ENCODE measurements at places on chromosomes 13 and 19.

DNA sequence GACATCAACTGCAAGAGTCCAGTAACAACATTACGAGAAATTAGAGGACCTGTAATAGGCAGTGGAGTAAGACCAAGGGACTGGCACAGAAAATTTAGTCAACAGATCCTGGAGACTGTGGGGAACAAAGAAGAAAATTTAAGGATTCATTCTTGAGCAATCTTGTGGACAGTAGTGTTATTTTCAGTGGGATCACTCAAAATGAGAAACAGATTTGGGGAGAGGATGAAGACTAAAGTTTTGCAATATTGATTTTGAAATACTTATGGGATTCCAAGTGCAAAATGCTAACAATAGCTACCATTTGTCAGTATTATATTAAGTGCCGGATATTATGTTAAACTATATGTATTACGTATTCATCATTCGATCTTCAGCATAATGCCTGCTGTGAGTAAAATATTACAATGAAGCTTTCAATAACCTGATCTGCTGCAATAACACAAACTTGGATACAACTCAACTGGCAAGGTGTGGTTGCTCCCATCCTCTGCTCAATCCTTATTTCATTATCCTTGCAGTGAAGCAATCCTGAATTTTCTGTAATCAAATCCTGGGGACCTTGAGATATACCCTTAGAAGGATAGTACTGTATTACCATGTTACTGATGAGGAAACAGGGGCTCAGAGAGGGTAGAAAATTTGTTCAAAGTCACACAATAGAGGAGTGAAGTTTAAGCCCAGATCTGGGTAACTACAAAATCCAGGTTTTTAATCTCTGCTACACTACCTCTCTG is 84.2 kb downstream of the SACS start:
- DNase-seq = peak; percentile 55

DNA sequence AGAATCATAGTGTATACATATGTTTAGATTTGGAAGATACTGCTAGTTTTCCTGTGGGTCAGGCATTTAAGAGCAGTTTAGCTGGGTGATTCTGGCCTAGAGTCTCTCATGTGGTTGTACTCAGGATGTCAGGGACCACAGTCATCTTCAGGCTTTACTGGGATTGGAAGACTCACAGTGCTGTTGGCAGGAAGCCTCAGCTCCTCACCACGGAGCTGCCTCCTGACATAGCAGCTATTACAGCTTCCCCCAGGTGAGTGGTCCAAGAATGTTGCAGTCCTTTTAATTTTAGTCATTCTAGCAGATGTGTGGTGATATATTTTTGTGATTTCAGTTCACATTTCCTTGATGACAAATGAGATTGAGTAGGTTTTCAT is 16.9 kb upstream of the GPR18 start:
- DNase-seq = peak; percentile 78

DNA sequence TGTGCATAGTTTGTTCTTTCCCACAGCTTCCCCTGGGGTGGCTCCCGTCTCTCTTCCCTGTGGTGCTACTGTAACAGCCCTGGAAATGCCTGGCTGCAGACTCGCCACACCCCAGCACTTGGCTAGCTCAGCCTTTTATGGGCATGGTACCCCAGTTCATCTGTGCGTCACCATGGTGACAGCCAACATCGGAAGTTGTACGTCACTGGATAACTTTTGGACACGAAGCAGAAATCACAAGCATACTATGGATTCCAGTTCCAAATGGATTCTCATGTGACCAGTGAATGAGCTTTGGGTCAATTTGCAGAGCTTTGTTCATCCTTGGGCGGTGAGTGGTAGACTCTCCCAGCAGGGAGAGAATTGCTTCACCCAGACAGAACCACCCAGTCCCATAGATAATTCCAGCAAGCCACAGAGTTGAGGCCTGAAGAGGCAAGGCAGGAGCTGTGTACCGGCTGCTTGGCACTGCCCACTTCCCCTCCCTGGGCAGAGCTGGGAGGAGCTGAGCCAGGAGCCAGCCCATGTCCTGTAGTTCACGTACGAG is 54.4 kb downstream of the COL4A2 start:
- peak; percentile 77 for DNase-seq

GRCh38 chr19:48492925-48493717 is 18.5 kb downstream of the LMTK3 start:
- peak; percentile 97 for DNase-seq

DNA sequence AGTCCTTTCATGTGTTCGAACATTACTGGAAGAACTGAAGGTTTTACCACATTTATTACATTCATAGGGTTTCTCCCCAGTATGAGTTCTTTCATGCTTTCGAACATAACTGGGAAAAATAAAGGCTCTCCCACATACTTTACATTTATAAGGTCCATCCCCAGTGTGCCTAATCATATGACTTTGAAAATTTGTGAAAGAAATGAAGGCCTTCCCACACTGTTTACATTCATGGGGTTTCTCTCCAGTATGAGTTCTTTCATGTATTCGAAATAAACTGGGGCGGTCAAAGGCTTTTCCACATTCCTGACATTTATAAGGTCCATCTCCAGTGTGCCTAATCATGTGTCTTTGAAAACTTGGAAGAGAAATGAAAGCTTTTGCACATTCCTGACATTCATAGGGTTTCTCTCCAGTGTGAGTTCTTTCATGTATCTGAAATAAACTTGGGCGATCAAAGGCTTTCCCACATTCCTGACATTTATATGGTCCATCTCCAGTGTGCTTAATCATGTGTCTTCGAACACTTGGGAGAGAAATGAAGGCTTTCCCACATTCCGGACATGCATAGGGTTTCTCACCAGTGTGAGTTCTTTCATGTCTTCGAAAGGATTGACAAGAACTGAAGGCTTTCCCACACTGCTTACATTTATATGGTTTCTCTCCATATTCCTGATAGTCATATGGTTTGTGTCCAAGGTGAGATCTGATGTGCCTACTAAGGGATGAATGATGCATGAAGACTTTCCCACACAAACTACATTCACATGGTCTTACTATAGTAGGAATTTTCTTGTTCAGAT is 24.0 kb downstream of the ZNF564 start:
- DNase-seq = peak; percentile 40

GRCh38 chr19:54133312-54133956 is 4.1 kb upstream of the CNOT3 start:
- DNase-seq = peak; percentile 59

- DNase-seq = peak; percentile 14
Observed at GRCh38 chr13:42474954-42475353, 99.0 kb upstream of the TNFSF11 start.

DNA sequence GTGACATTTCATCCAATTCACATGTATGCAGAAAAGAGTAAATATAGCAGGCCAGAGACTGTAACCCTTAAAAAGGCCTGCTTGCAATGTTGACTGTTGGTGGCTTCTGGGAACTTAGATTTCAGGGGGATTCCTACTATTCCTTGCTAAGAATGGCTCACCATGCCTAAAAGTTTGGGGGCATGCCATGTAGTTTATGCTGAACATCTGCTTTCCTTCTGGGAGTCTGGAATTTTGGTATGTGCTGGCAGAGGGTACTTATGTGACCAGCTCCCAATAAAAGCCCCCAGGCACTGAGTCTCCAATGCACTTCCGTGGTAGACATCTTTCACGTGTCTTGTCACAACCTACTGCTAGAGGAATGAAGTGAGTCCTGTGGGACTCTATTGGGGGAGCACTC is 88.4 kb upstream of the PCDH8 start:
- no peak for DNase-seq

DNA sequence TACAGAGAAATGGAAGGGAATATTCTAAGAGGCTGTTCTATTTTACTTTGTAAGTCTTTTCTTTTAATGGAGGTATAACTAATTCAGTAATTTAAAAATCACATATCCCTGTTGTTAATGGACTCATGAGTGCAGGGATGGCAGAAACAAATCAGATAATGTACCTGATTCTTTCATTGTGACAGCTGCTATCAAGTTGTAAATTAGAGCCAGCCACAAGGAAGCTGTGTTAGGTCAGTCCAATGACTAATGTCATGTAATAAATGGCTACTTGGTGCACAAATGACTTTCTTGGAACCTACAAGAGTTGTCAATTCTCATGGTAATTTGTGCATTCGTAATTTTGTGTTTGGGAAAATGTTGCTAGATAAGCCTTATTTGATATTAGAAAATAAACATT is 446.4 kb downstream of the DCT start:
- no peak for DNase-seq

GRCh38 chr19:2543463-2544442 is 67.8 kb downstream of the GADD45B start:
- peak; percentile 98 for DNase-seq
